EH (cell line): ENCODE measurements at places on chromosomes 1 and 21.
A peak's percentile ranks its signal among the peaks of the same experiment; 100 is the strongest.

GRCh38 chr1:40628903-40629292 is 36.6 kb downstream of the RIMS3 start:
- DNase-seq: no peak

- DNase-seq: no peak
These were observed 352.0 kb upstream of the KAZN start for GRCh38 chr1:14246471-14246870.

- no peak for DNase-seq
These were observed 311.0 kb upstream of the PROX1 start for GRCh38 chr1:213676736-213677135.

- DNase-seq: peak; percentile 30
These were observed 86.4 kb upstream of the SSX2IP start for GRCh38 chr1:84776639-84777038.

DNA sequence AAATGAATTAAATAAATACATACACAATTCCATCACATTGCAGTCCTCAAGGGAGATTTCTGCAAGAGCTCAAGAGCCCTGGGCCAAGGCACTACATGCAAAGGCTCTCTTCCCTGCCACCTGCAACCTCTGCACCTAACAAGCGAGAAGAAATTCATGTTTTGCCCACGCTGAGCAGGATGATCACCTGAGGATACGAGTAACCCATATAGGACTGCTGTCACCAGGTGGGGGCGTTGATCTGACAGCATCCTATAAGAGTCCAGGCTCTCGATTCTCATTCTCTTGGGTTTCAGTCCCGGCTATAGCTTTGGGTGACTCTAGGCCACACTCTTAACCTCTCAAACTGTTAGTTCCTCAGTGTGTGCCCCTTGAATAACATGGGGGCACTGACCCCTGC is 18.7 kb upstream of the SPOCD1 start:
- no peak for DNase-seq

- no peak for DNase-seq
These were observed 8.7 kb upstream of the IRF2BP2 start for GRCh38 chr1:234618737-234619049.

- DNase-seq: peak; percentile 44
These were observed 501.3 kb downstream of the NUF2 start for GRCh38 chr1:163823017-163823416.

DNA sequence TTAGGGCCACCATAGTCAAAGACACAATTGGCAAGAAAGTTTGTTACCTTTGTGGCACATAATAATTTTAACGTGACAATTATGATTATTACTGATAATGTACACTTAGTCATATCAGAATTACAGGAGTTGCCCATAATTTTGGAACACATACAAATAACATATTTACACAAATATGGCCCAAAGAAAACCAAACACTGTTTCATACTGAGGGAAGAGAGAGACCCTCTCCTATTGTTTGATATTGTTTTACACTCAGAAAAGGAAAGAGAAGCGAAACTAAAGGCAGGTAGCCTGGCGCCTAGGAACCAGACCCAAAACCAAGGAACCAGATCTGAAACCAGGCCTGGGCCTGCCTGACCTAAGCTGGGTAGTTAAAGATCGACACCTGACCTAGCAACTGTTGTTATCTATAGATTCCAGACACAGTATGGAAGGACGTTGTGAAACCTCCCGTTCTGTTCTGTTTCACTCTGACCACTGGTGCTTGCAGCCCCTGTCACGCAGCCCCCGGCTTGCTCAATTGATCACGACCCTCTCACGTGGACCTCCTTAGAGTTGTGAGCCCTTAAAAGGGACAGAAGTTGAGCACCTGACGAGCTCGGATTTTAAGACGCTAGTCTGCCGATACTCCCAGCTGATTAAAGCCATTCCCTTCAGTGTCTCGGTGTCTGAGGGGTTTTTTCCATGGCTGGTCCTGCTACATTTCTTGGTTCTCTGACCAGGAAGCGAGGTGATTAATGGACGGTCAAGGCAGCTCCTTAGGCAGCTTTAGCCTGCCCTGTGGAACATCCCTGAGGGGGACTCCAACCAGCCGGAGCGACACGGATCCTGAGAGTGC is 27.9 kb downstream of the C1orf115 start:
- DNase-seq: no peak

- no peak for DNase-seq
These were observed 132.9 kb upstream of the RAB4A start for GRCh38 chr1:229138058-229138457.

DNA sequence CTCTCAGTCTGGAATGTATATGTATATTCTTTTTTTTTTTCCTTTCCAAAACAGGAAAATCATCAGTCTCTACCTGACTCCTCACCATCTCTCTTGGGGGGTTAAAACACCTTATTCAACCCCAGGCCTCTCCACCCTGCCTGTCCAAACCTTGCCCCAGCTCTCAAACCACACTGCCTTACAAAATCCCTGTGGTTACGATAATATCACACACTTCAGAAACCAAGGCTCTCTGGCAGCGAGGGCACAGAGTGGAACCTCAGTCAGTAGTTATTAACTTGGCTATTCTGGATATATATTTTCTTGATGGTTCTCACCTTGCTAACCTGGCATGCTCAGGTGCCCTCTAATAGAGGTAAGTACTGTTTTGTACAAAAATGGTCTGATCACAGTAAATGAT is 24.7 kb downstream of the KIAA0040 start:
- no peak for DNase-seq

DNA sequence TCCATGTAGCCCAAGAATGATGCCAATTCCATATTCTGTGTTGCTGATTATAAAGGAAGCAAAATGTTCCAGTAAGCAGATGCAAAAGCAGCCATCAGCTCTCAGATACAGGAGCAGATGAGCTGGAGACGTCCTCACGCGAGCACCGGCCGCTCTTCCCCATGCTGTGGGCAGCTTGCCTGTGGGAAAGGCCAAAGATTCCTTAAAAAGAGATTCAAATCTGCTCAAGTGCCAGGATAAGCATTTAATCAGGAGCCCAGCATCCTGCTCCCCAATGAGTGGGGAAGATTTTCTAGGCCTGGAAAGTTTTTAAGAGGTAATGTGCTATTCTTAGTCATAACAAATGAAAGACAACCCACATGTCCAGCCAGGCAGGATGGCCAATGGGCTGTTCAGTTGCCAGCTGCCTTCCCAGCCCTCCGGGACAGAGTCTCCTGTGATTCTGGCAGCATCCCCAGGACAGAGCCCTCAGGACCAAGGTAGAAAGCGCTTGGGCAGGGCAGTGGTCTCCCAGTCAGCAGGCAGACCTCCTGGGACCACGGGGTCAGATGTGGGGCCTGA is 108.2 kb upstream of the TMPRSS2 start:
- DNase-seq: peak; percentile 99

DNA sequence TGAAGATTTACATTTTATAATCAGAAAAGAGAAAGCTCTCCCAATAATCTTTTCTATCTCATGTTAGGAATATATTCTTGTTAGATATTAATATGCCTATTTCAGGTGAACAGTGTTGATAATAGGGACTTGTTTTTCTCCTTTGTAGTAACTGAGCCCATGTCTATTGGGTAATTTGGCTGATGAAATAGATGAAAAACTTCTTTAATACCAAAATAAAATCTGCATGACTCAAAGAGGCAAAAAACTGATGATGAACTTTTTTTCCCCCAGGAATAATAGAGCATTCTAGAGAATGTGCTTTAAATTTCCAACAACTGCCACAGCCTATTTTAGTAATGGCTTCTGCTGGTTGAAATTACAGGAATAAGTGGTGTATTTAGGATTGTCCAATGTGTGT is 178.9 kb upstream of the GREM2 start:
- DNase-seq: peak; percentile 34

- peak; percentile 66 for DNase-seq
These were observed 85.7 kb upstream of the NGF start for GRCh38 chr1:115423776-115424175.

DNA sequence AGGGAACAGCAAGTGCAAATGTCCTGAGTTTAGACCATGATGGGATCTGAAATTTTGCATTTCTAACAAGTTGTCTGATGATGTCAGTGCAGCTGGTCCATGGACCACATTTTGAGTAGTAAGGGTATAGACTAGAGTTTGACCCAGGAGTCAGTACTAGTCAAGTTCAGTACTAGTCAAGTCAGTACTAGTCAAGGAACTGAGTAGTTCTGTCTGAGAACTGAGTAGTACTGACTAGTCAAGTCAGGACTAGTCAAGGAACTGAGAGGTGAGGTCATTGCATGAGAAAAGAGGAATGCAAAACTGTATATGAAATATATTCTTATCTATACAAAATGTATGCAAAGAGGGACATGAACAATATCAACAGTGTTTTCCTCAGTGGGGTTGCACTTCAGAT is 34.1 kb downstream of the TSEN15 start:
- DNase-seq: no peak

DNA sequence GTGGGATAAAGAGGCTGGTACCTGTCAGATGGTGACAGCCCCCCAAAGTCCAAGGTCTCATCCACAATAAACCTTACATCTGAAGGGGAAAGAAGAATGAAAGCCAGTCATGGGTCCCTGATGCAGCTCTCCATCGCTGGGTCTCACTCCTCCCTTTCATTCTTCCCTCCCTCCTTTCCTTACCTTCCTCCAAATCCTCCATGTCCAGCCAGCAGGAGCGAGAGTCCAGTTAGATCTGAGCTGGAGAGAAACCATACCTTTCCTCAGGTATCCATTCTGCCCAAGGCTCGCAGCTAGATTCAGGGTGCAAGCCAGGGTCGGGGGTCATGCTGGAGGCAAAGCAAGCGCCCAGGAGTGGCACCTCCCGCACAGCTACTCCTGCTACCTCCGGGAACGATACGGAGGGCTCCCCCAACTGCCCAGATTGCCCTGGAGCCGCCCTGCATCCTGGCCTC is 421 bp downstream of the PSRC1 start:
- no peak for DNase-seq

DNA sequence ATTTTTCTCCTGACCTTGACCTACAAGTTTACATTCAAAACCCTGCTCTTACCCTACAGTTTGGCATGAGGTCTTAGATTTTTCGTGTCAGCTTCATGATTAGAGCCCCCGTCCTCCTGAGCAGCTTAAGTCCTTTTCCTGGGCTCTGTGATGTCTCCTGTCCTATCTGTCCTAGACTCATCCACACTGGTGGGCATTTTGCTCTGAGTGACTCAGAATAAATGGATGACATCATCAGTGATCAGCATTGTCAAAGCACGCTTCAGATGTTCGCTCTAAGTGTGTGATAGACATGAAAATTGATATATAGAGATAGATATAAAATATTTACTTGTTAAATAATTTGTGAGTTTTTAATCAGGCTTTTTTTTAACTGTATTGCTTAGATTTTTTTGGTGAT is 21.8 kb downstream of the RGS13 start:
- no peak for DNase-seq

DNA sequence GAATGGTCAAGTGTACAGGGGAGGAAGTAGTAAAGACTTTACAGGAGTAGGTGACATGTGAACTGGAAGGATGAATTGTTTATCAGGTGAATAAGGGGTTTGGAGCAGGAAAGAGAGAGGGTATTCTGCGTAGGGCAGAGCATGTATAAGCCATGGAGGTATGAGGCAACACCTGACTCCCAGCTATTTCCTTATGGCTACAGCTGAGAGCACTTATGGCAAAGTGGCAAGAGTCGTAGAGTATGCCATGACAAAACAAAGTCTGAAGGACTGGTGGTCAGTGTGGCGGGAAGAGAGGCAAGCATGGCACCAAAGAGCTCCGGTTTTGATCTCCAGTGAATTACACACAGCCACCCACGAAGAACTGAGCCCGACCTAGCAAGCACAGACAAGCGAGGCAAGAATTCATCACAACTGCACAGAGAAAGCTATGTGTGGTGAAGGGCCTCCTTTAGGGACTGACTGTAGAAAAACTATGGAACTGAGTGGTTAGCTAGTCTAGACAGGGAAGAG is 9.0 kb upstream of the ELOVL1 start:
- no peak for DNase-seq

DNA sequence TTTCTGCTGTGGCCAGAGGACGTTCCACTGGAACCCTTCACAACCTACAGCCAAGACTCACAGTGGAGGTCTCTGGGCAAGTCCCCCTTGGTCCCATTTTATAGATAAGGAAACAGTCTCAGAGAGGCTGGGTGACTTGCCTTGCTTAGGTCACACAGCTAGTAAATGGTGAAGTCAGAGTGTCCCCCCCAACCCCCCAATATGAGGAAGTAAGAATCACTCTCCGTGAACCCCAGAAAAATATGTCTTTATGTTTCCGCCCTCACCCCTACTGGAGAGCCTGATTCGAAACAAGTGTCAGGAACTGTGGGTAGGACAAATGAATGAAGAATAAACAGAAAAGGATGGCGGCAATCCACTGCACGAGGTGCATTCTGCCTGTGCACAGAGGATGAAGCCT is 56.7 kb downstream of the H3-3A start:
- DNase-seq: no peak

DNA sequence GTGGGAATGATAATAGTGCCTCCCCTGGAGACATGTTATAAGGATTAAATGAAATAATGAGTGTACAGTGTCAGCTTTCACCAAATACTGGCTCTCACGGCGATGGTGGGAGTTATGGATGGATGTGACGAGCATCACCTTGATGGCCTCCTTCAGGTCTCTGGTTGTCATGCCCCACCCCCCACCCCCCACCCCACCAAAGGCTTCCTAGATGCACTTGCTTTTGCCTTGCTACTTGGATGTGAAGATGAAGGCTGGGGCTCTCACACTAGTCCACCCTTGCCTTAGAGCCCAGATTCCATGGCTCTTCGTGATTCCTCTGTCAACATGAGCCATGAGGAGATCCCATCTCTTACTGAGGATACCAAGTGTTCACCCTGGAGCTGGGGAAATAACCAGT is 412.3 kb downstream of the NPHP4 start:
- no peak for DNase-seq

DNA sequence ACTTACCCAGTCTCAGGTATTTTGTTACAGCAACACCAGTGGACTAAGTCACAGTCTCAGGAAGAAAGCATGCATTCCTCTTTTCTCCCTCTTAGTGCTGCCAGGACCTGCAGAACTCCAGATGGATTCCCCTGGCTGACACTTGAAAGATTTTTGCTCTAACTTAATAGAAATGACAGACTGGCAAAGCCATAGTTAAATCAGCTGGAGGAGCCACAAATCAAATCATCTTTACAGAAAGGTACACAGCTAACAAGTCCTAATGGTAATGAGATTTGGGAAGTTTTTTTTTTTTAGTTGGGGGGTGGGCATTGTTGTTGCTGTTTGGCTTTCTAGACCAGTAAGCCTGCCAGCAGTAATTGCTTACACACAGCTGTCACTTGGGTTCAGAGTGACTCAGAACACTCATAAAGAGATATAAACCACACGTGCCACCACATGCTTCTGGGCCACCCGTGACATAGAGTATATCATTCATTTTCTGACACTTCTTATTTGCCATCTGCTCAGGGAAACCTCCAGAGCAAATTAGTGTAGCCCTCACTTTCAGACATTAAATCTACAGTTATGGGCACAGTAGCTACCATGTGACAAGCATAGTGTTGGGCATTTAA is 72.4 kb downstream of the FH start:
- DNase-seq: peak; percentile 31

GRCh38 chr21:44618909-44619308 is 7.0 kb downstream of the KRTAP10-8 start:
- no peak for DNase-seq

GRCh38 chr1:232806186-232806510 is 932 bp downstream of the MAP10 start:
- no peak for DNase-seq
